ENCODE measurements at places on chromosomes 3 and 15. TPM values are rescaled to one million over a fixed set of nuclear protein-coding genes. Genes with fewer than 3 reads are reported as not detected.

DNA sequence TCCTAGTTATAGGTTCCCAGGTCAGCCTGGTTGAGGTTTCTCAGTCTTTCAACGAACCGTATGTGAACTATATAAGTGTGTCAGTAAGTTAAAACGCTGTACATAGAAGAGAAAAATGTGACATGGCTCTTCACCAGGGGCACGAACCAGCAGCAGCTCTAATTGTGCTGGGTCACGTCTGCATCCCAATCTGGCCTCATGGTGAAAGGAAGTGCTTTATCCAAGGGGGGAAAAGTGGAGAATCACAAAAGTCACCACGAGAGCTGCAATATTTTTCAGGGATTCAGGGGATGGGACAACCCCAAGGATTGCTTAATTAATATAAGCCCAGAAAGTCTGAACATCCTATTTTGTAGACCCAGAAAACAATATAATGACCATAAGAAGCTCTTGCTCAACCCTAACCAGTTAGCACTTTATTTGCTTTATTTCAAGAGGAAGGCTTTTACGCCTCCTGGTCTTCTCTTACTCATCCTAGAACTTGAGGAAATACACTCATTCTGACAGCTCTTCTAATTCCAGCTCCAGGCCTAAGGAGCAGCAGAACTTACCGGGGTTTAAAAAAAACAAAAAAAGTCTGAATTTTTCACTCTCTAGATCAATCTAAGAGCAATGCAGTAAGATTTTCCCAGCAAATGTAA, 16.5 kb downstream of the ANXA2 start:
- no peak for DNase-seq

DNA sequence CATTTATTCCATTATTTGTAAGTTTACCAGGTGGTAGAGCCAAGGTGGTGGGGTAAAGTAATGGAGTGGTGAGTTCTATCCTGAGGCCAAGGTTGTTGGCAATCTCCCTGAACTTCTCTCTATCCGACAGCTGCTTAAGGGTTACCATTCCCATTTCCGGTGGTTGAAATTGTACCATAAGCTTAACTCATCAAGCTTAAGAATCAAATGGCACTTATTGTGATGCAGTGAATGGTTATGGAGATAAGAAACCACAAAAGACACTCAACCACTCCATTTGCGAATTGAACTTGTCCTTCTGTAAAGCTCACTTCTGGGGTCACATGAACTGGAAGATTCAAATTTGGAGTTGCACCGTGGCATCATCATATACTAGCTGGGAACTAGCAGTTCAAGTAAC, 287.4 kb upstream of the SLCO3A1 start:
- DNase-seq, result no peak

GRCh38 chr3:64438812-64439211, 213.5 kb upstream of the PRICKLE2 start:
- DNase-seq, result no peak

DNA sequence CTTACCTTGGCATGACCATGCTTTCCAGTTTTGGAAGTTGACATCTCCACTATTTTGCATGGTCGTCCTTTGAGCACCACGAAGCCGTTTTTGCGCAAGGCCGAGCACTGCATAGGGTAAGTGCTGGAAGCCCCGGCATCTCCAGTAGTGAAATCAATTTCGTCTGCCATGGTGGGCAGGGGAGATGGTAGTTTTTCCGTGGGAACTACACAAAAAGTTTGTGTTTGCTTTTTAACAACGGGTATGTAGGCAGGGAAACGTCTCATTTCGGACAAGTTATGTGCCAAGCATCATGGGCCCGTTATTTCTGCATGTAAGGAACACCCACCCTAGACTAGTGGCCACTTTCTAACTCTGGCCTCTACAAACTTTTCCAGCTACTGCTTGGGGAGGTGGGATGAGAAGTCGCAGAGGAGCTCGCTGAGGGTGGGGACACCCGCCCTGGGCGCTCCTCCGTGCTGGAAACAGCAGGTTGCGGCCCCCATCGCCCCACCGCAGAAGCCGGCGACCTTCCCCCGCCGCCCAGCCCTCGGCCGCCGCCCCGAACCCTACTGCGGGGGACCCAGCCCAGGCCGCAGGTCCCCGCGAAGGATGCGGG, 701 bp downstream of the EIF5A2 start:
- no peak for DNase-seq

DNA sequence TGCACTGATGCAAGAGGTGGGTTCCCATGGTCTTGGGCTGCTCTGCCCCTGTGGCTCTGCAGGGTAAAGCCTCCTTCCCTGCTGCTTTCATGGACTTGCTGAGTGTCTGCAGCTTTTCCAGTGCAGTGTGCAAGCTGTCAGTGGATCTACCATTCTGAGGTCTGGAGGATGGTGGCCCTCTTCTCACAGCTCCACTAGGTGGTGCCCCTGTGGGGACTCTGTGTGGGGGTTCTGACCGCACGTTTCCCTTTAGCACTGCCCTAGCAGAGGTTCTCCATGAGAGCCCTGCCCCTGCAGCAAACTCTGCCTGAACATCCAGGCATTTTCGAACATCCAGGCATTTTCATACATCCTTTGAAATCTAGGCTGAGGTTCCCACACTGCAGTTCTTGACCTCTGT, 329.8 kb upstream of the NAALADL2 start:
- no peak for DNase-seq

DNA sequence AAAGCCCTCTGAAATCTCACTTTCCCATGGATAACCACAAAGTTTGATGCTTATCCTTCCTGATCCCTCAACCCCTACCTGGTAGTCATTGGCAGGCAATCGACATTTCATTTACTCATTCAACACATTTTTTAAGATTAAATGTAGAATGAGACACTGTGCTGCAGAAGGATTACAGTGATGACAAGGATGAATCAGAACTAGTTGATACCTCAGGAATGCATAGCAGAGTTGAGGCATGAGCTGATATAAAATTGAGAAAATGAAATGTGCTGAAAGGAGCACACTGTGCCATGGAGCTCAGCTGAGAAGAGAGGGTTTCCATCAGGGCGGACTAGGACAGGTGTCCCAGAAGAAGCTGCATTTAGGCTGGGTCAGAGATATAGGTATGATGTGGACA, 48.9 kb upstream of the ACTL6A start:
- DNase-seq, result no peak

ST8SIA2 gene
- 0.15 TPM for total RNA-seq
